Stimulated activated CD4-positive, alpha-beta T cell treated with anti-CD3 and anti-CD28 coated beads, Interleukin-12 subunit alpha, Interleukin-12 subunit beta, amount 100 ng/mL, for 48 hours (primary cell): ENCODE measurements at places on chromosomes 11 and 22.

DNA sequence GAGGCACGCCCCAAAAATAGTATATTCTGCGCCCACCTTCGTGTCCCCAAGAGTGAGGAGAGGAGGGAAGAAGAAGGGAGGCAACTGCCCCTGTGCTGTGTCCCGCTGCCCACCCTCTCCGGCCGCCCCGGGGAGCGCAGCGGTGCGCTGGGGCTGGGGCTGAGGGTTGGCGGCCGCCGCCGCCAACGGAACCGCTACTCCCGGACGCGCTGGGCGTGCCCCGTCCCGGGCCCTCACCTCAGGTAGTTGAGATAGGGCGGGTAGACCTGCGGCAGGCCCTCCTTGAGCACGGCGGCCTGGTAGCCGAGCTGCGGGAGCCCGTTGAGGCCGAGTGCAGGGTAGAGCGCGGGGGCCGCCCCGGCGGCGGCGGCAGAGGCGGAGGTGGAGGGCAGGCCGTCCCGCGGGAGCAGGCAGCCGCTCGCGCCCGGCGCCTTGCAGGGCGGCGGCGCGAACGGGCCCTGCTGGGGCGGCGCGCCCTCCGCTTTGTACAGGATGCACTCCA lies 2.4 kb downstream of the PGR start:
- DNase-seq: no peak

- no peak for DNase-seq
Measured at GRCh38 chr11:121207485-121208115, 85.0 kb upstream of the SC5D start.

- DNase-seq: no peak
Measured at GRCh38 chr11:3775736-3776406, 21.5 kb downstream of the NUP98 start.

DNA sequence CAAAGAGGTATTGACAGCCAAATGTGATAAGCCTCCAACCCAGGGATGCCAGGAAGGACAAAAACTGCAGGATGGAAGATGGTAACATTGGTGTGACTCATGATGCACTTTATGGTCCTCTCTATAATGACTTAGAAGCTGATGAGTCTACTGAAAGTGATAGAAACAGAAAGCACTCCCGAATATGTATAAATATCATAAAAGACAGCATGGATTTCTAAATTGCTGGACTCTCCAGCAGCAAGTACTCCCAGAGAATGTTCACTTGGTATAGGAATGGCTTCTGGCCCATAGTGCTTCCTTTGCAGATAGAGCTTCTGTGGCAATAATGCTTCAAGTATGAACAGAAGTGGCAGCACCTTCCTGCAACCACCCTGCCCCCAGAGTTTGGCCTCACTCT lies at the start of gene OR52B2:
Gene OR52B2, minus strand, starts transcription at position 101 of the 400 bp plus-strand sequence. Its CDS starts 0 bp downstream, at position 101.
- no peak for DNase-seq

DNA sequence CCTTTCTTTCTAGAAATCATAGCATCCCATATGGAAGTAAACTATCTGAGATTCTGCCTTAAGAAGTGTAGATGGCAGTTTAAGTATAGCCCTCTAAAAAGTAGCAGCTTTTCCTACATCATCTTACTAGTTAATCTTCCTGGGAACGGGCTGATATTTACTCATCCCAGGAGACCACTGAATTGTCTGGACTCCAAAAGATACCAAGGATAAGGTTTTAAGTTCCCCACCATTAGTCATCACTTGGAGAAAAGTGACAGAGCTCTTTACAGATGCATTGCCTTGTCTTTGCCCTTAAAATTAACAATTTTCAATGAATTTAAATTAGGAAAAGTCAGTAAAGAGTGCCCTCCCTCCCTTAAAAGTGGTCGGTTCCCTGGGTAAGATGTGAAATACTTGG lies 129.5 kb downstream of the MAML2 start:
- DNase-seq: no peak

- DNase-seq: no peak
Measured at GRCh38 chr22:43998679-43999264, 25.3 kb upstream of the PARVB start.

DNA sequence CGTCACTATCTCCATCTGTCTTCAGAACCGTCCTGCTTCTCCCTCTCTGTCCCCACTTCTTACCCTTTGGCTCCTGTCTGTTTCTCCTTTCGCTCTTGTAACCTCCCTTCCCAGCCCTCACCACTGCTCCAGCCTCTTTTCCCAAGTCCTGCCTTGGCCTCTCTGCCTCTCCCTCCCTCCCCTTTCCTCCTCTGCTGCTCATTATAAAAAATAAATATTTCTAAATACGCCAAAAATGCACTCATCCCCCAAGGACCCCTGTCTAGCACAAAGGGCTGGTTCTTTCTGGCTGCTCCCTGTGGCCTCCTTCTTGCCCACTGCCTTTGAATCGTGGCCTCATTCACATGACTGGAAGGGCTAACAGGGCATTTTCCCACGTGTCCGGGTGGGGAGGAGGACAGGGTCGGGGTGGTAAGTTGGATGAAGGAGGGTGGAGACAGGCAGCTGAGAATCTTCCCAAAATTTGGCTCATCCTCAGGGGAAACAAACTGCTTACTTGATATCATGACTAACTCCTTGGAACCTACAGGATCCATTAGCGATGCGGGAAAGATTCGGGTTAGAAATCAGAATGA lies 26.4 kb upstream of the OAF start:
- no peak for DNase-seq

- DNase-seq: no peak
Measured at GRCh38 chr11:129785383-129786111, 30.1 kb upstream of the TMEM45B start.

DNA sequence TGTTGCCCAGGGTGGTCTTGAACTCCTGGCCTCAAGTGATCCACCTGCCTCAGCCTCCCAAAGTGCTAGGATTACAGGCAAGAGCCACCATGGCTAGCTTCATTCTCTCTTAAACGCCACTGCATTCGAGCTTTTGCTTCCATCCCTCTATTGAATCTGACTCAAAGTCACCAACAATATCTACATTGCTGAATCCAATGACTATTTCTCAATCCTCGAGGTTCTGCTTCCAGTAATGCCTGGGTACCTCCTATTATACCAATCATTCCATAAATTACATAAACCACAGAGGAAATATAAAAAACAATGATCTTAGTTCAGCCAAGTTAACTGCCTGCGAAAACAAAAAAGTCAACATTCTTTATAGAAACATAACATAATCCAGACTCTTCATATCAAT lies 11.9 kb upstream of the NXF1 start:
- no peak for DNase-seq

DNA sequence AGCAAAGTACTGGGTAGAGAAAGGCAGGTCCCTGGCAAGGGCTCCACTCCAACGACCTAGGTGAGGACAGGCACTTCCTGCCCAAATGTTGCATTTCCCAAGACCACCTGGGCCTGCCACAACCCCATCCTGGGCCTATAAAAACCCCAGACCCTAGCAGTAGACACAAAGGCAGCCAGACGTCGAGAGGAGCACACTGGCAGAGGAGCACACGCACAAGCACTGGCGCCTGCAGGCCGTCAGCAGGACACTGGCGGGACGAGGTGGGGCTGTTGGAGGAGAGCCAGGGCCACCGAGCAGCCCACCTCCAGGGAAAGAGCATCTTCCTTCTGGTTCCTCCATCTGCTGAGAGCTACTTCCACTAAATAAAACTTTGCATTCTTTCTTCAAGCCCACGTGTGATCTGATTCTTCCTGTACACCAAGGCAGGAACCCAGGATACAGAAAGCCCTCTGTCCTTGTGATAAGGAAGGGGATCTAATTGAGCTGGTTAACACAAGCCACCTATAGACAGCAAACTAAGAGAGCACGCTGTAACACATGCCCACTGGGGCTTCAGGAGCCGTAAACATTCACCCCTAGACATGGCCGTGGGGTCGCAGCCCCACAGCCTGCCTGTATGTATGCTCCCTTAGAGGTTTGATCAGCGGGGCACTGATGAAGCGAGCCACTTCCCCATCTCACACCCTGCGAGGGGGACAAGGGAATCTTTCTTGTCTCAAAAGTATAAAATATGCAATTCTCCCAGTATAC lies 89.7 kb upstream of the MTMR2 start:
- no peak for DNase-seq

GRCh38 chr11:596374-596773 lies 19.4 kb downstream of the IRF7 start:
- DNase-seq: no peak

- DNase-seq: no peak
Measured at GRCh38 chr22:40635940-40636379, 559 bp downstream of the MRTFA start.

- DNase-seq: no peak
Measured at GRCh38 chr11:64028398-64029115, 7.2 kb upstream of the FLRT1 start.

- DNase-seq: no peak
Measured at GRCh38 chr11:128262463-128263345, 324.7 kb downstream of the ETS1 start.

GRCh38 chr11:96260067-96260511 lies 82.9 kb downstream of the MAML2 start:
- no peak for DNase-seq

DNA sequence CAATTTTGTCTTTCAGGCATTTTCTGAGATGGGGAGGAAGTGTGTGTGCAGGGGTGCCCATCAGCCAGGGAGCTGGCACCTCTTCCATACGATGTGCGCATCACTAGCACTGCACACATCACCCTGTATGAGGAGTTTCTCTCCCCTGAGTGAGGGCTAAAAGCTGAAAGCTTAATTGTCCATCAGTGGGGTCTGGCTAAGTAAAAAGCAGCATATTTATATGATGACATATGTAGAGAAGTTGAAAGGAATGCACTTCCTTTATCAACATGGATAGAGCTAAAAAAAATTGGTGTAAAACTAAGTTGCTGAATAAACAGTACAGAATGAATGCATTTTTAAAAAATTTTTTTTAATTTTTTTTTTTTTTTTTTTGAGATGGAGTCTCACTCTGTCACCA lies 4.0 kb downstream of the VSTM5 start:
- no peak for DNase-seq

- no peak for DNase-seq
Measured at GRCh38 chr22:23098718-23099530, 28.6 kb downstream of the GNAZ start.

- DNase-seq: no peak
Measured at GRCh38 chr11:120810251-120810650, 213.7 kb upstream of the TBCEL start.

- DNase-seq: peak; percentile 91
Measured at GRCh38 chr11:35391922-35392688, 27.3 kb downstream of the SLC1A2 start.

DNA sequence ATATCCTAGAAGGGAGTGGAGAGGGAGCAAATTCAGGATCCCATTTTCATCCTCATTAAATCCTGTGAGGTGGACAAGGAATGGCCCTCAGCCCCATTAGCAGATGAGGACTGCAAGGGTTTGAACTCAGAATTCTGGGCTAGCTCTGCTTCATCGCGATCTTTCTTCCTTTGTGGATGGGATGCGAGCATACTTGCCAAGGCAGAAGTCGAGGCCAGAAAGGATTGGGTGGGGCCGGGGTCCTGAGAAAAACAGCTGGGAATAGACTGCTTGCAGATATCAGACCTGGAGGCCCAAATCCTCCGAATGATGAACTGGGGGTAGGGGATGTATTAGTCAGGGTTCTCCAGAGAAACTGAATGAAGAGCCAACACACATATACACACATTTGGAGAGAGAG lies 179.0 kb downstream of the CHST1 start:
- no peak for DNase-seq

DNA sequence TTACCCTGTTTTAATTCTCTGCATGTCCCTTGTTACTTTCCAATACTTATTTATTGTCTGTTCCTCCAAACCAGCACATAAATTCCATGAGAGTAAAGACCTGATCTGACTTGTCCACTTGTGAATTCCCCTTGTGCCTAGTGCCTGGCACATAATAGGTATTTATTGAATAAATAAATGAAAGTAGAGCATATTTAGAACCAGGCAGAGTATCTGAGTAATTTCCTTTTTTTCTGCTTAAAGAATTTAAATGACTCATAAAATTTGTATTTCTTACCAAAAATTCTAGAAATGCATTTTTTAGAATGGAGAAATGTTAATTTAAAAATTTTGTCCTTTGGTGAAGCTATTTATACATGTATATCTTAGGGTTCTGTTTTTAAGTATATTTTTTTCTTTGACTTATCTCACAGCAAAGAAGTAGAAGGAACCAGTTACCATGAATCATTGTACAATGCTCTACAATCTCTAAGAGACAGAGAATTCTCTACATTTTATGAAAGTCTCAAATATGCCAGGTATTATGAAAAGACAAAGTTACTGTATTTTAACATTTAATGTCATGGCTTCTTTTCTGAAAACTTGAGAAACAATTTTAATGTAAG lies 96.8 kb downstream of the ATM start:
- no peak for DNase-seq

GRCh38 chr11:72709478-72710238 lies 35.4 kb upstream of the PDE2A start:
- DNase-seq: no peak

DNA sequence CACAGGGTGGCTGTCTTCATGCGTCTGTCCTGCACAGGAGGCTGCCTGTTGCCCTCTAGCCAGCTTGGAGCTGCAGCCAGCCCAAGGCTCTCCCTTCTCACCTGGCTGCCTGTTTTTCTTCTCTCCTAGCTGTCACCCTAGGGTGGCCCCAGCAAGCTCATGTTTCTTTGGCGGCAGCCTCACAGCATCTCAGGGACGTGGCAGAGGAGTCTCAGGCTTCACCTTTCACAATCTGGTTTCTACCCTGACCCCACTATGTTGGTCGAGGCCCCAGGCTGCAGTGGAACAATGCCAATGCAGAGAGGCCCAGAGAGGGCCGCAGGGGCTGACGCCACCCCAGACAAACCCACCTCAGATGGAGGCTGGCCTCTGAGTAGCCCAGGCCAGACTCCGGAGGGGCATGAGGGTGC lies 2.5 kb upstream of the CLDN5 start:
- DNase-seq: no peak

- no peak for DNase-seq
Measured at GRCh38 chr11:84003181-84003580, 717.0 kb upstream of the CCDC90B start.

- DNase-seq: no peak
Measured at GRCh38 chr22:47034905-47035419, 272.5 kb downstream of the TBC1D22A start.

GRCh38 chr11:47864901-47865300 lies 16.8 kb upstream of the NUP160 start:
- DNase-seq: no peak
